Activated CD8-positive, alpha-beta memory T cell treated with anti-CD3 and anti-CD28 coated beads for 1 hour (primary cell): ENCODE measurements at places on chromosomes 4 and X.

DNA sequence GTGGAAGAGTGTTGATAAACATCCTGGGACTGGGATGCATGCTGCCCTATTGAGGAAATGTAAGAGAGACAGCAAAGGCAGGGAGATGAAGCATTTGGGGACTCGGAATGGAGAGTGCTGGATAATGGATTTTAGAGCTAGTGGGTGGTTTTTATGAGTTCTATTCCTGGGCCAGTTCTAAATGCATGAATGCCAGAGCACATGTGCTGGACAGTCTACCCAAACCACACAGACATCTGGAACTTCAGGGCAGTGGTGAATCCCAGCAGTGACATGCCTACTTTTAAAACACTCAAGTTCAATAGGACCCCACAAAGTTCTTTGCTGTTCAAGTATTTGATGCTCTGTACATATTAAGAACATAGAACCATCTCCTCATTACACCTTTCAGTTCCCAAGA, 133.9 kb downstream of the CBR4 start:
- no peak for DNase-seq

DNA sequence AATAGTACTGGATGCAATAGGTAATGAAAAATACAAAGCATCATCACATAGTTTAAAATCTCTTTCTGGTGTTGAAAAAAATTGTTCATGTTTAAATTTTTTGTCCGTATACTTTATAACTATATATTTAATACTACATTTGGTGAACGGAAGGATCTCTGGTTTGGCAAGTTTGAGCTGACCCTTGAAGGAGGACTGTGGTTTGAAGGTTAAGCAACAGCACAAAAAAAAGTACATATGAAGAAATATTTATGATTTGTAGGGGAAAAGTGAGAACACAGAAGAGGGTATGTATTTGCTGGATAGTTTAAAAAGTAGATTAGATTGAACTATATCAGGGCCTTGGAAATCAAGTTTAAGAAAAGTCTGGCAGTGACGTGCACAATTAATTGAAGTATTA, 13.3 kb downstream of the SRP72 start:
- DNase-seq, result no peak

- no peak for DNase-seq
Observed at GRCh38 chrX:106752101-106752678, 25.7 kb downstream of the RNF128 start.

DNA sequence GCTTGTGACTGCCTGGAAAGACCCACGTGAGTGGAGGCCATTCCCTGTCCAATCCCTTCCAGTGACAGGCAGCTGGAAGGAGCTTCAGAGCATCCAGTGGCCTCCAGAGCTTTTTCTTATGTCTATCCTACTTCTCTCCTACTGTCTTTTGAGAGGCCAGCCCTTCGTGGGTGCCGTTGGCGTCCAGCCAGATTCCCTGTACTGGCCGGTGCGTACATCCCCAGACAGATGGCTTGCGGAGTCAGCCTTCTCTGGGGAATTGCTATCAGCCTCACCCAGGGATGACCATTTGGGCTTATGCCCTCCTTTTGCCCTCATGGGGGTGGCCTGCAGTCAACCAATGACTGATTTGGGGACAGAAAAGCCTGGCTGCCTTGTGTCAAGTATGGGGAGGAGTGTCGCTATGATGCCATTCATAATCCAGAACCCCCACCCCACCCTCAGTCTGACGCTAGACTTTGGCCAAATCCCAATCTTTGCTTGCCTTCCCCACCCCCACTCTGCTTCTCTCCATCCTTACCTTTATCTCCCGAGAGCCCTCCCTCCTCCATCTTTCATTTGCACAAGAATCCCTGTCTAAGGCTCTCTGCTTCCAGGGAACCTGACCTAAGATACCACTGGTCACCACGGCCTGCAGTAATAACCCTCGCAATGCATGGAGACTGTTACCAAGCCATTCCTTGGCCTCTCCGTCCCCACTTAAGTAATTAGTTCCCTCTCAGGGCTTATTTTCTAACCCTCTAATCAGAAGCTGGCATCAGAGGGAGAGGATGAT, 150.3 kb upstream of the BCOR start:
- no peak for DNase-seq

- DNase-seq, result no peak
Observed at GRCh38 chr4:173076903-173077634, 91.5 kb upstream of the GALNT7 start.

- DNase-seq, result no peak
Observed at GRCh38 chr4:4673070-4673469, 131.2 kb upstream of the STX18 start.

DNA sequence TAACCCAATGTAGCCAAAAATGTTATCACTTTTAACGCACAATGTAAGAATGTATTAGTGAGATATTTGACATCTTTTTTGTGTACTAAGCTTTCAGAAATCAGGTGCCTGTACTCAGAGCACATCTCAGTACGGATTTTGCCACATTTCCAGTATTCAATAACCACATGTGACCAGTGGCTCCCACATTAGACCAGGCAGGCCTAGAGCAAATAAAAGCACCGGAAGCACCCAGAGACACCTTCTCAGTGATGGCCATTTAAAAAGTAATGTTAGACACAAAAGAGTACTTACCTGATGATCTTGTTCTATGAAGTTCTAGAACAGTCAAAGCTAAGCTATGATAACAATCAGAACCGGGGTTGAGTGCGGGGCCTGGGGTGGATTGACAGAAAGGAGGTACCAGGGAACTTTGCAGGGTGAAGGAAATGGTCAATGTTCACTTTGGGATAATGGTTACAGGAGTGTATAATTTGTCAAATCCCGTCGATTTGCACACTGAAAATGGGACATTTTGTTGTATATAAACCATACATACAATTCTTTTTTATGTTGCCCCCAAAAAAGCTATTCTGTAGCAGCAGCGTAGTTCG, 1.2 kb downstream of the CTPS2 start:
- no peak for DNase-seq

GRCh38 chrX:145464650-145465049, 217.3 kb downstream of the SPANXN1 start:
- DNase-seq, result no peak
